ENCODE measurements at places on chromosomes 4 and X.

DNA sequence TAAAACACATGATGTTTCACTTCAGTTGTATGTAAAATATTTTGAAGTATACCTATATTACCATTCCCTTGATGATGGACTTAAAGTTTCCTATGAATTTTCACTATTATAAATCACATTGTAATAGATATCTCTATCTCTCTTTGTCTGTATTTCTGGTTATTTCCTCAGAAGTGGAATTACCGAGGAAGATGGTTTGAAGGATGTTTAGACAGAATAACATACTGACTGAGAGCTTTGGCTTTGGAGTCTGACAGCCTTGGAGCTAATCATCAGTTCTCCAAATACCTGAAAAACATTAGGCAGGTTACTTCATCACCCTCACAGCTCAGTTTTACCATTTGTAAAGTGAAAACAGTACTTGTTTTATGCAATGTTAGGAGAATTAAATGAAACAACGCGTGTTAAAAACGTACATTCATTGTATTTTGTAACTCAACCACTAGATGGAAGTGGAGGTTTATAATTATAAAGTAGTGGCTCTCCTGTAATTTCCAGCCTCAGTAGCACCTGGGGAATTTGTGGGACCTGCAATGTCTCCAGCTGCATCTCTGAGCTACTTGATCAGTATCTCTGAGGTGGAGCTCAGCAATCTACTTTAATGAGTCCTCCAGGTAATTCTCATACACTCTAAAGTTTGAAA lies 14.3 kb downstream of the JCHAIN start:
- DNase-seq, result no peak

GRCh38 chr4:188400451-188400850 lies 261.2 kb downstream of the TRIML1 start:
- no peak for DNase-seq

DNA sequence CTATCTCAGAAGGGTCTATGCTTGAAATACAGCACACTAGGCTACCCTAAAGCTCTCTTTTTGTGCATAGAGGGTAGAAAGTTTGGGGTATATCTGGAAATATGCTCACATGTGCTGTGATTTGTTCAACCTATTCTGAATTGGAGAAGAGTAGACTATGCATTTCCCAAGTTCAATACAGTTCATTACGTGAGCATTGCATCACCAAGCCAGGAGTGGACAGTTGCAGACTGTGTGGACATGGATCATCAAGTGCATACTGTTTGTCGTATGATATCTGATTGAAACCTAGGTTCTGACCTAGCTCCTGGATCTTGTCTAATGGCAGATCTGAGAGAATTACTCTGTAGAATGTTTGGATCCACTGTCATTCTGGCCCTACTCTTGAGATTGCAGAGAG lies 161.1 kb downstream of the FRAS1 start:
- no peak for DNase-seq

- DNase-seq, result no peak
Observed at GRCh38 chrX:129786210-129786651, 6.5 kb downstream of the SASH3 start.

GRCh38 chr4:2393353-2394270 lies 24.8 kb downstream of the ZFYVE28 start:
- DNase-seq, result no peak

Measured in esophagus squamous epithelium (tissue), 5 donors.